ENCODE measurements at places on chromosomes 3 and 15. TPM values are rescaled to one million over a fixed set of nuclear protein-coding genes. Genes with fewer than 3 reads are reported as not detected.
A peak's percentile ranks its signal among the peaks of the same experiment; 100 is the strongest.

Gene RTF1
- total RNA-seq: 20.0 TPM

Gene DISP2
- total RNA-seq: 0.21 TPM

Gene GP5
- not detected for total RNA-seq

Gene SCG5
- total RNA-seq: 2.4 TPM

- H3K4me3 ChIP-seq: peak overlapping the region; percentile 100
- peaks cover 29% of the 10 kb centered on the region for H3K4me1 ChIP-seq
- peak overlapping the region; percentile 66 for H3K27ac ChIP-seq
- DNase-seq: no peak
- no peaks in the 10 kb centered on the region for H3K27me3 ChIP-seq
Observed at GRCh38 chr15:49045751-49046219, 461 bp downstream of the SECISBP2L start.

DNA sequence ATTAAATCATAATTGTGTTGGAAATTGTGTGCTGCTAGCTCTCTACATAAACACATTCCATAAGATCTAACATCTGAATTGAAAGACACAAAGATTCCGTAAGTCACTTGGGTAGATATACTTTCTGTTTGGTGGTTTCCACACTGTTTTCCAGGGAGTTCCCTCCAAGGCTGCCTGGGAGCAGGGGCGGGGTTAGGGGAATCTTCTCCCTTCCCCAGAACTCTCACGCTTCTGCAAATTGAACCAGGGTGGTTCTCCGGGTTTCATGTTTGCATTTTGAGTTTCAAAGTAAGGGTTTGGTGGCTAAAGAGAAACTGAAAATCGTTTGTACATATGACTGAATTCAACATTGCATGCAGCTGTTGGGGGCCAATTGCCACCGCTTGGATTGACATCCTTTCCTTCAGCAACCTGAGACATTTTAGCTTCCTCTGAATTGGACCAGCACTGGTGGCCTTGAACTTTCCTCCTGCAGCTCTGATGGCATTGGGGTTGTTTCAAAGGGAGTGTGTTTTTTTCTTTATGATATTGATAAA is 192.7 kb upstream of the FEZF2 start:
- H3K4me3 ChIP-seq: no peak overlapping the region
- no peak for DNase-seq
- peaks cover 39% of the 10 kb centered on the region for H3K4me1 ChIP-seq

DNA sequence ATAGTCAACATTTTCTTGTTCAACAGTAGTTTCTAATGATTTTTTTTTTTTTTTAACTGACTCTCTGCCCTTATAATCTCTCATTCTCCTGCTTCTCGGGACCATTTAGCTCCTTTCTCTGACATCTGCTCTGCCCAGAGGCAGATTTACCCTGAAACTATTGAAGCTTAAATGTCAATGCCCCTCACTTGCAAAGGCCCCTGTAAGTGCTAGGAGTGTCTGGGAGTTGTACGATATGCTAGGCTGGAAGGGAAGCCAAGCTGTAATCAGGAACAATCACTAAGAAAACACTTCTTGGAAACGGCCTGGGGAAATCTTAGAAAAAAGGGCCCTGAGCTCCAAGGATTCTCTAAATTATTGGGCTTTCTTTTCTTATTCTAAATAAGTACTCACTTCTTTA is 5.8 kb upstream of the PLOD2 start:
- H3K4me3 ChIP-seq: peak overlapping the region; percentile 14
- peaks cover 31% of the 10 kb centered on the region for H3K4me1 ChIP-seq
- no peaks in the 10 kb centered on the region for H3K27me3 ChIP-seq
- H3K27ac ChIP-seq: peak overlapping the region; percentile 98
- no peaks in the 10 kb centered on the region for H3K36me3 ChIP-seq

DNA sequence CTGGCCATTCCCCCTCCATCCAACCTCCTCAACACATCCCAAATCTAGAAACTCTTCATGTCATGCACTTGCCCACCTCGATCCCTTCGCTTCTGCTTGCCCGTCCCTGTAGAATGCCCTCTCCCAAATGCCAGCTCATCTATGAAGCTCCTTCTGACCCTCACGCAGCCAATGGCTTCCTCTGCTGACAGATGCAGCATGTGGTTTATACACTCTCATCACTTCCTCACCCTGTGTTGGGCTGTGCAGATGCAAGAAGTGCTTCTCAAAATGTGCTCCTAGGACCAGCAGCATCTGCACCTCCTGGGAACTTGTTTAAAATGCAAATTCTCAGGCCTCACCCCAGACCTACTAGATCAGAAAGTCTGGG is 51.7 kb downstream of the SEMA5B start:
- H3K27ac ChIP-seq: peak overlapping the region; percentile 58
- H3K27me3 ChIP-seq: no peaks in the 10 kb centered on the region
- peaks cover 71% of the 10 kb centered on the region for H3K4me1 ChIP-seq
- H3K4me3 ChIP-seq: no peak overlapping the region
- DNase-seq: no peak
- H3K36me3 ChIP-seq: no peaks in the 10 kb centered on the region

- H3K36me3 ChIP-seq: no peaks in the 10 kb centered on the region
- peak overlapping the region; percentile 74 for H3K27ac ChIP-seq
- DNase-seq: no peak
- H3K4me1 ChIP-seq: peaks cover 27% of the 10 kb centered on the region
Observed at GRCh38 chr15:98668566-98669308, 20.4 kb downstream of the IGF1R start.

DNA sequence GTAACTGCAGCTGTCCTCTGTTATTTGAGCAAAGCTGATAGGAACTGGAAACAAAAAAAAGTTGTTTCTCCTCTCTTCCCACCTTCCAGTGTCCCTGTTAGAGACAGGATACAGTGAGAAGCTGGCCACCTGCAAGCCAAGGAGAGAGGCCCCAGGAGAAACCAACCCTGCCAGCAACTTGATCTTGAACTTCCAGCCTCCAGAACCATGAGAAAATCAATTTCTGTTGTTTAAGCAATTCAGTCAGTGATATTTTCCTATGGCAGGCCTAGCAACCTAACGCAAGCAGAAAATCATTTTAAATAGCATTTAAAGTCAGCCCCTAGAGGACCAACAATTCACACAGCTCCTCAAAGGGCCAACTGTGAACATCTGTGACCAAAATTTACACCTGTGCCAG is 291.3 kb downstream of the OXSM start:
- no peaks in the 10 kb centered on the region for H3K27me3 ChIP-seq
- no peaks in the 10 kb centered on the region for H3K4me1 ChIP-seq
- H3K27ac ChIP-seq: no peak overlapping the region
- no peak for DNase-seq

DNA sequence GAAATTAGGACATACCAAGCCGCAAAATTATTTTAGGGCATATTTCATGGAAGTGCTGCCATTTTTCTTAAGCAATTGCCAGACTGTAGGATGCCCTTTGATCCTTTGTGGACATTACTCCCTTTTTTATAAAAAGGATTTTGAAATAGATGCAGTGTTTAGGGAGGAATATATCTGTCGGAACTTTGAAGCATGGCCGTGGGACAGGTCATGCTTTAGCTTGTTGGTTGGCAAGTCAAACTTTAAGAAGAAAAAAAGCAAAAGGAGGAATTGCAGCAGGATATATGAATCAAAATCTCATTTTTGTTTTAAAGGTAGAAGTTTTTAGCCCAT is 122.1 kb downstream of the MCTP2 start:
- no peak overlapping the region for H3K4me3 ChIP-seq
- H3K27me3 ChIP-seq: no peaks in the 10 kb centered on the region
- H3K4me1 ChIP-seq: no peaks in the 10 kb centered on the region
- H3K27ac ChIP-seq: no peak overlapping the region

DNA sequence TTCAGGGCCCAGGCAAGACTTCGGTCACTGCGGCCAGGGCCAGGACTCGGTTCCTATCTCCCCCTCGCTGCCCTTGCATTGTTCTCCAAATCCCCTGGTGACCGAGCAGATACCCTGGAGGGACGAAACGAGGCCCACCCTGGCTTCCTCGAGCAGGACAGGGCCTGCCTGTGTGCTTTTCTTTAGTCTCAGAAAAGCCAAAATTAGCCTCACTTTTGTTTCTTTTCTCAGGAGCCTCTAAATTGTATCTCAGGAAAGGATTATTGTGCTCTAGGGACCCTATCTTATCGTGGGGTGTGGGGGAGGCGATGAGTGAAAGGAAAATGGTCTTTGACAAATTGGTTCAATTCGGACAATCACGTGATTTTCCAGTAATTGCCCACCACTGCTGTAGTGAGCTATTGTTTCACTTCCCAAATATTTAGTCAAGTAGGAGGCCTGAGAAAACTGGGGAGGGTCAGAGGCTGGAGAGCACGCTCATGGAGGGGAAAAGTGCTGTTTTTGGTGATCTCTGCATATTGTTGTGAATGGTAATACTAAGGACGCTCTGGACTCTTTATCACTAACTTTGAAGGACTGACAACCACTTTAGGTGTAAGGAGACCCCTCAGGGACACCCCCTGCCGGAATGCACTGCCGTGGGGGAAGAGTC is 61.6 kb downstream of the TMEM44 start:
- H3K27me3 ChIP-seq: no peaks in the 10 kb centered on the region
- H3K27ac ChIP-seq: peak overlapping the region; percentile 83
- peak overlapping the region; percentile 45 for H3K4me3 ChIP-seq
- DNase-seq: no peak
- peaks cover 12% of the 10 kb centered on the region for H3K4me1 ChIP-seq
- H3K36me3 ChIP-seq: no peaks in the 10 kb centered on the region

DNA sequence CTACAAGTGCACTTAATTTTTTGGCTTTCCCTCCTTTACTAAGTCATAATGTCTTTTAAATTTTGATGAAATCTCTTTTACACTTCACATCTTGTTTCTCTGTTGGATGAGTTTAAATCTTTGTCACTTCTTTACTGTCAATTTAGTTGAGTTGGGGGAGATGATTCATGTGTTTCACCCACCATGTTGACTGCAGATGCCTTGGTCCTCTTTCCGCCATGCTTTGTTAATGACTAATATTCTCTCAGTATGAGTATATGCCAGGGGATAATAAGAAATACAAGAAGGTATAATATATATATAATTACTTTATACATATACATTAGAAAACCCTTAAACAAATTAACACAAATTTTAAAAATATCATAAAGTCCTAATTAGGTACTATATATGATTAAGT is 149.7 kb upstream of the SPRED1 start:
- H3K4me1 ChIP-seq: no peaks in the 10 kb centered on the region
- no peaks in the 10 kb centered on the region for H3K27me3 ChIP-seq
- DNase-seq: no peak
- no peak overlapping the region for H3K27ac ChIP-seq
- no peak overlapping the region for H3K4me3 ChIP-seq

GRCh38 chr3:80696280-80696679 is 928.5 kb upstream of the ROBO1 start:
- no peak overlapping the region for H3K27ac ChIP-seq
- H3K4me1 ChIP-seq: no peaks in the 10 kb centered on the region
- H3K27me3 ChIP-seq: no peaks in the 10 kb centered on the region
- no peak for DNase-seq
- no peaks in the 10 kb centered on the region for H3K36me3 ChIP-seq

Data from thoracic aorta (tissue), 2 donors.